Activated CD8-positive, alpha-beta memory T cell treated with anti-CD3 and anti-CD28 coated beads, Interleukin-2, amount 10 ng/mL, durations not matched to agents 7 days and 5 days (primary cell): ENCODE measurements at places on chromosomes 13 and 19. TPM values are rescaled to one million over a fixed set of nuclear protein-coding genes. Genes with fewer than 3 reads are reported as not detected.

GRCh38 chr13:114062754-114063153, 69.7 kb downstream of the RASA3 start:
- DNase-seq = no peak

- no peak for DNase-seq
Observed at GRCh38 chr19:55907746-55908145, 24.4 kb downstream of the NLRP13 start.

DNA sequence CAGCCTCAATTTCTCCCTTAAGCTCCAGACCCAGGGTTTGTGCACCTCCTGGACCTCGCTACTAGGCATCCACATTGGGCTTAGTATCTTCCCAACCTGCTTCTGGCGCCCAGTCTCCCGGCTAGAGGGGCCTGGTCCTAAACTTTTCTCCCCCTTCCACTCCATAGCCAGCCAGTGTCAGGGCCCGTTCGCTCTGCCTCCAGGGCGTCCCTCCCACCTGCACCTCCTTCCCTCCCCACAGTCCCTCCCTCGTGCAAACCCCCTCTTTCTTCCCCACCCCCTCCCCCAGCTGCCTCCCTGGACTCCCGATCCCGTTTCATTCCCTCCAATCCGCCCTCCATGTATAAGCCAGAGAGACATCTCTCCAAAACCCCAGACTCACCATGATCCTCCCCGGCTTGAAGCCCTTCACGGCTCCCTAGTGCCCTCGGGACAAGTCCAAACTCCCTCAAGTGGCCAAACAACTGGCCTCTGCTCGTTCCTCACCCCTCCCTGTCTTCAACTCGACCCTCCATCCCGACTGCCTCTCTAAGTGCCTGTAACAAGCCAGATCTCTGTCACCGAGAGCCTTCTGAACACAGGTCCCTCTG, 997 bp upstream of the SAMD4B start:
- DNase-seq = peak; percentile 67

- DNase-seq = no peak
Observed at GRCh38 chr13:95480791-95481780, 71.4 kb upstream of the CLDN10 start.

GRCh38 chr19:29563486-29564101, 37.8 kb downstream of the VSTM2B start:
- no peak for DNase-seq

- no peak for DNase-seq
Observed at GRCh38 chr13:100396776-100397175, 191.8 kb downstream of the GGACT start.

DNA sequence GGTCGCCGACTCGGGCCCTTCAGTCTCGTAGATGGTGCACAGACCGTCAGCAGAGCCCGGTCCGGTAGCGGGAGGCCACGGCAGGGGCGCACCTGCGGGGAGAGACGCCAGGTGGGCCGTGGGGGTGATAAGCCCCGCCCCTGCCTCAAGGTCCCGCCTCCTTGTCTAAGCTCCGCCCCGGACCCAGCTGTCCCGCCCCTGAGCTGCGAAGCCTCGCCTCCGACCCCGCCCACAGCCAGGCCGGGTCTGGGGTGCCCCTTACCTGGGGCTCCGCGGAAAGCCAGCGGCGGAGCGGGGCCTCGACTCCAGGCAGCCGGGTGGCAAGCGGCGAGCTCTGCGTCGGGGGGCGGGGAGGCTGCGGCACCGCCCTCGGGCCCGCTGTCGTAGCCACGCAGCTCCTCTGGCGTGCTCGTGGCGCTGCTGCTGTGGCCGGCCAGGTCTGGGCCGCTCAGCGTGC, 4.7 kb downstream of the PRR36 start:
- peak; percentile 76 for DNase-seq

RAB3D gene
- total RNA-seq = 3.6 TPM

DNA sequence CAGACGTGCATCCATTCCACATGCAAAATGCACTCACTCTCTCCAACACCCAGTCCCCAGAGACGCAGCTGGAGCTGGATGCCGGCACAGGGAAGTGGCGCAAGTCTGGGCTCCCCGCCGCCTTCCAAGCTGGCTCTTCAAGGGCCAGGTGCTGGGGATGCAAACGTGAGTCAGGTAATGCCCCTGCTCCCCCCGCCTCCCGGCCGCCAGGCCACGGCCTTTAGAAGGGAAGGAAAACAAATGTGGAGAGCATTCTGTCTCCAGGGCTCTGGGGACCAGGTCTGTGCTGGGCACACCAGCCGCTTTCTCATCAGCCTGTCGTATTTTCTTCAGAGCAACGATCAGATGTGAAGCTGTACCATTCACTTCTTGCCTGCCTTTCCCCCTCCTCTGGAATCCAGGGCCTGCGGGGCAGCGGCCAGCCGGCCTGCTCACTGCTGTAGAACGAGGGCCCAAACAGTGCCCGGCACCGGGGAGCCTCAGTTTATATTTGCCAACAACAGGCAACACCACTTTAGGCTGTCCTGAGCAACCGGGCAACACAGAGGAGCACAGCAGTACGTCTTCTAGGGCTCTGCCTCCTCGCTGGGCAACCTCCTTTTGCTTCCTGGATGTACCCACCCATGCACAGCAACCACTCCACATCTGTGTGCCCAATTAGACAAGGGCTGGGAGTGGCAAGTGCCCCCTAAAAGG, 3.8 kb downstream of the RAB20 start:
- DNase-seq = no peak

- DNase-seq = no peak
Observed at GRCh38 chr13:29676941-29677452, 81.5 kb upstream of the SLC7A1 start.

TUBA3C gene
- not detected for total RNA-seq

DNA sequence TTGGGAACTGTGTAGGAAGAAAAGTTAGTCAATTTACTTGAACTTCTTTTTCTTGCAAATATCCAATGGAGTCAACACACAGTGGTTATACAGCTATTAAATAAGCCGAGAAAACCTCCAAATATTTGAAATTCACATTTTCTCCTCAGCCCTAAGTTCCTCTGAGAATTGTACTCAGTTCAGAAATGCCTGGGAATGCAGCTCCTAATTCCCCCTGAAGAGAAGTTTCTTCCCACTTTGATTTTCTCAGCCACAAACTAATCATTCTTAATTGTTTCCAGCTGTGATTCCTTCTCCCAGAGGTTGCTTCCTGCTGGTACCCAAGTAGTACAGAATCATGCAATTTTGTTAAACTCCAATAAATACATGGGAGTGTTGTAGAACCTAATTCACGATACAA, 246.1 kb upstream of the MIR17HG start:
- no peak for DNase-seq

SIGLEC8 gene
- total RNA-seq = not detected

NPHS1 gene
- not detected for total RNA-seq

ZNF296 gene
- total RNA-seq = 9.5 TPM
